ENCODE measurements at places on chromosomes 4 and X.

DNA sequence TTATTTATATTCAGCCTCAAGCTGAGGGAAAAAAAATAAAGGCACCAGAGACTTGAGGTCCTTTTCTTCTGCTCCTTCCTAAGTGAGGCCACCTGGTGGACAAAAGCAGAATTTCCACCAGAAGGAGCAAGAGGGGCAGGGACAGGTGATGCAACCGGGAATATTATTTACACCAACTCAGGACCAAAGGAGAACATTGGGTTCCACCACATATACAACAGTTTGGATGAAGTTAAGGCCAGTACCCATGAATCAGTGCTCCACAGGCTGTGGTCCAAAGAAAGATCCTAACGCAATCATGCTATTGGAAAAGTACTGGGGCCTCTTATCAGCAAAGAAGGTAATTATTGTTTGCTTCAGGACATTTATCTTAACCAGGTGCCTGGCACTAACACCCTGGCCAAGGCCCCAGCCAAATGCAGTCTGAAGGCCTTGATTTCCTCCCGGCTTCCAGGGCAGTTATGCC is 57.4 kb downstream of the TSC22D3 start:
- DNase-seq: peak; percentile 27

DNA sequence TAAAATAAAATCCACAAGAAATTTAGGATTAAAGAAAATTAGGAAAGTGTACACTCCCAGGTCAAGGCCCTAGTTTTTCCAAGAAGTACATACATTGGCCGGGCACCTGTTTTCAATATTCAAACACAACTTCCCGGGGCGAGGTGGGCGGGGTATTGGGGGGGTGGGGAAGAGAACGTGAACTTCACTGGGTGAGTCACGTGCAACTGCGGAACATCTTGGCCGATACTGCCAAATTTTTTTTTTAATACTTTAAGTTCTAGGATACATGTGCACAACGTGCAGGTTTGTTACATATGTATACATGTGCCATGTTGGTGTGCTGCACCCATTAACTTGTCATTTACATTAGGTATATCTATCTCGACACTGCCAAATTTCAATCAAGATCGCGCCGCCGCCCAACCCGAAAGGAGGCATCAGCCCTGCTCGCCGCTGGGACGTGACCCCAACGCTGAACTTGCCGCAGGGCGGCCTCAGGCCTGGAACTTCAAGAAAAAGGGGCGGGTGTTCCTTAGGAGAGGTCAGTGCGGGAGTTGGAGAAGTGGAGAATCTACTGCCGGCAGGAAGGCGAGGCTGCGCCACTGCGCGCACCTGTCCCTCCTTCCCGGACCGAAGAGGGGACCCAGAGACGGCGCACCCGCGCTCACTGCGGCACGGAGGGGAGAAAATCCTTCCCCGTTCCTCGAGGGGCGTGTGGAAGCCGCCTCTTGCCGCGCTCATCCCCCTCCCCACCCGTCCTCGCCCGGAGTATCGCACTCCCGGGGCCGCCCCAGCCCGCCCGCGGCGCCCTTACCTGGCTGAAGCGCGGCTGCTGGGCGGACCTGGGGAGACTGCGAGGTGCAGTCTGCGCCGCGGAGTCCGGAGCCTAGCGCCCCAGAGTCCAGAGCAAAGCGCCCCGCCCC is at the start of gene TEC:
TEC (minus strand) TSS at position 883 of the 905 bp plus-strand sequence. CDS start 41,224 bp downstream, outside the sequence.
- no peak for DNase-seq

DNA sequence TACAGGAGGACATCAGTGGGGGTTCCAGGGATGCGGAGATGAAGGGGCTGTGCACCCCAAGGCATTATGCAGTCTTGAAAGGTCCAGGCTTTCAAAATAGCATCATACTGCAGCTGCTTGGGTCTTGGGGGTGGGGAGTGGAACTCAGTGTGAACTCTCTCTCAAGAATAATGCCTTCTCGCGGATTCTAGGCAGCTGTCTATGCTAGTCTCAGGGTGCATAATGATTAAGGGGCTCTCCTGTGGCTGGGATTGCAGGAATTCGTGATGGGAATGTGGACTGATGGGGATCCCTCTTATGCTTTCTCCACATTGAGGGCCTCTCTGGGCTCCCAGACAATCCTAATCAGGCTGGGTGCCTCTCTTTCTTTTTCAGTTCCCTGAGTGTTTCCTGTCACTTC is 172.2 kb upstream of the ARHGAP24 start:
- no peak for DNase-seq

DNA sequence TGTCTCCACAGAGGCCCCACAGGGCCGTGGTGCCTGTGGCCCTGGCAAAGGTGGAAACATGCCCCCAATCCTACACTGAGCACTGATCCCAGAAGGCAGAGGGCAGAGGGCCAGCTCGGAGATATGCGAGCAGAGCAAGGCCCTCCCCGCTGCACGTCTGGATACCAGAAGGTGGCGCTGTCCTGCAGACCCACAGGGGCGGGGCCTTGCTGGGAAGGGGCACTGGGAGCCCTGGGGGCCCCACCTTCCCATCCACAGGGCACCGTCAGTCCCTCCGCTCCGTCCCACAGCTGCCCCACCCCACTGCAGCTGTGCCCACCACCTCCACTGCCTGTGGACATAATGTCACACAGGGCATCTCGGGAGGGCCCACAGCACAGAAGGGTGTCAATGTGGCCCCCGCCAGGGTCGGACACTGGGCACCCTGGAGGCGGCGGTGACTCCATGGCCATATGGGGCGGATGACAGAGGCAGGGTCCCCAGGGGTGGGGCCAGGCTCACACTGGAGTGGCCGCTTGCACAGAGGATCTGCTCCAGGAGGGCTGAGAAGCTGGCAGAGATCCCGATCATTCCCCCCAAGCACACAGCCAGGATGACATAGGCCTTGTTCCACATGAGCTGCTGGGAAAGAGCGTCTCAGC is 4.8 kb downstream of the SLC49A3 start:
- DNase-seq: no peak

- DNase-seq: no peak
Measured at GRCh38 chr4:107814758-107815157, 10.0 kb upstream of the SGMS2 start.

GRCh38 chrX:35841872-35842271 is 43.7 kb downstream of the MAGEB16 start:
- no peak for DNase-seq

DNA sequence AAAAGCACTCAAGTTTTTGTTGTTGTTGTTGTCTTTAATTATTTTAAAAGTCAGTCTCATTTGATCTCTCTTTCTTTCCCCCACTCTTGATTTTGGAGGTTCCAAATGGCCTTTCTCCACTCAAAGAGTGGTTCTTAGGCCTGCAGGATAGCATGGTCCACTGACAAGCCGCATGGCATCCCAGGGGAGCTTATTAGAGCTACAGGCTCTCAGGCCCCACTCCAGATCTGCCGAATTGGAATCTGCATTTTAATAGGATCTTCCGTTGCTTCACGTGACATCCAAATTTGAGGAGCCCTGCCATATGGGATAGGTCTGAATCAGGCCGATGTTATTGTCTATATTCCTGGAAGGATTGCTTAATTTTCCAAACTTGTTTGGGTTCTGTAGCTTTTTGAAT is 72.1 kb downstream of the CPE start:
- DNase-seq: no peak

DNA sequence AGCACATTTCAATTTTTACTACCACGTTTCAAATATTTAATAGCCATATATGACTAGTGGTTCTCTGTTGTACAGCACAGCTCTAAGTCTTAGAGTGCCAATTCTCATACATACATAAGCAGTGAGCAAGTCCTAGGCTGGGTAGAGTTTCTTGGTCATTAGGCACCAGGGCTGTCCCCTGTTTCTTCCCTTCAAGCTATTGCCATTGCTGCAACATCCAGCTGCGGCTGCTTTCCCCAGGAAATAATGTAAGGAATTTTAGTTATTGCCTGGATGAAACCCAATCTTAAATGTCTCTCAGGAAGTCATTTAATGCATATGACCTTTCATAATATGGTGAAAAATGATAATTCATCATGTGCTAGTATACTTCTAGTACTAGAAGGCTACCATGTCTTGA is 74.1 kb upstream of the PPP3CA start:
- no peak for DNase-seq

GRCh38 chr4:183106839-183107238 is 7.8 kb downstream of the WWC2 start:
- DNase-seq: no peak

DNA sequence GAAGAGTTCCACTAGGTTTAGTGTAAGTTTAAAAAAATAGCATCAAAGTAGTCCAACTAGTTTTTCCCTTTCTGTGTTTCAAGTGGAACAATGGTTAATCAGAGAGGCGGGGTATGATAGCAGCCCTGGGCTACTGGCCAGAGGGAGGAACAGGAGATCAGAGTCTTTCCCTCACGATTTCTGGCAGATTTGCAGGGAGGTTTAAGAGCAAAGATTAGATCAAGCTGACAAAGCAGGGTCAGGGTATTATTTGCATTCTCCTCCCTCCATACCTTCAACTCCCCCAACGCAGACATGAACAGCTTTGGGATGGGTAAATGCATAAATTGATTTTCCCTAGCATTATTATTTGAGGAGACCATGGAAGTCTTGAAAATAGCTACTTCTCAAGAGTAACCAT is 277.6 kb upstream of the DIAPH2 start:
- no peak for DNase-seq

- DNase-seq: no peak
Measured at GRCh38 chr4:180827232-180828009, 1415.8 kb upstream of the TENM3 start.

- no peak for DNase-seq
Measured at GRCh38 chr4:170853422-170854021, 763.8 kb upstream of the AADAT start.

DNA sequence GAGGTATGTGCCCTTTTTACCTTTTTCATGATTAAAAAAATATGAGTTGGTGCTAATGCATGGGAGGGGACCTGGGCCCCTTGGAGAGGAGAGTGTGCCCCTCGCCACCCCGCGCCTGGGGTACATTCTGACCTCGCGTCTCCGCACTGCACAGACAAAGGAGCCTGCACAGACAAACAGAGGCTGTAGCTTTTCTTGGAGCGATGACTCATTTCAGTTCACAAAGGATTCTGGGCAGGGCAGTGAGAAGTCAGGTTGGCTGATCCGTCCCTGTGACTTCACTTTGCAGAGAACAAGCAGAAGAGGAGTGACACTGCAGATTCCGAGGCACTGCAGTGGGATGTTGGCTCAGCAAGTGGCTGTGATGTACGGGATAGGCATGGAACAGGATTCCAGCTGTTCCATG is 82.9 kb downstream of the STOX2 start:
- DNase-seq: no peak

All from NCI-H187 treated with DMSO at 0.1 percent for 48 hours (cell line).